ENCODE measurements at places on chromosomes 5 and 9.

- peak; percentile 35 for DNase-seq
Observed at GRCh38 chr9:122158202-122158601, 1.4 kb downstream of the NDUFA8 start.

DNA sequence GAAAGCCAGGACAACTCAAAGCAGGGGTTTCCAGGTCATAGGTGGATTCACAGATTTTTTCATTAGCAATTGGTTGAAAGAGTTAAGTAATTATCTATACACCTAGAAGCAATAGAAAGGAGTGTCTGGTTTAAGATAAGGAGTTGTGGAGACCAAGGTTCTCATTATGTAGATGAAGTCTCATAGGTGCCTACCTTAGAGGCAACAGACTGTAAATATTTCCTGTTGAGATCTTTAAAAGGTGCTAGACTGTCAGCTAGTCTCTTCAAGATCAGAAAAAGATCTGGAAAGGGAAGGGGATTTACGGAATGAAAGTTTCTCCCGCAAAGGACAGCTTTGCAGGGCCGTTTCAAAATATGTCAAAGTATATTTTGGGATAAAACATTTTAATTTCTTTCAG is 603.4 kb downstream of the PTPRD start:
- no peak for DNase-seq

- no peak for DNase-seq
Observed at GRCh38 chr5:136246122-136246521, 53.2 kb upstream of the SMIM32 start.

DNA sequence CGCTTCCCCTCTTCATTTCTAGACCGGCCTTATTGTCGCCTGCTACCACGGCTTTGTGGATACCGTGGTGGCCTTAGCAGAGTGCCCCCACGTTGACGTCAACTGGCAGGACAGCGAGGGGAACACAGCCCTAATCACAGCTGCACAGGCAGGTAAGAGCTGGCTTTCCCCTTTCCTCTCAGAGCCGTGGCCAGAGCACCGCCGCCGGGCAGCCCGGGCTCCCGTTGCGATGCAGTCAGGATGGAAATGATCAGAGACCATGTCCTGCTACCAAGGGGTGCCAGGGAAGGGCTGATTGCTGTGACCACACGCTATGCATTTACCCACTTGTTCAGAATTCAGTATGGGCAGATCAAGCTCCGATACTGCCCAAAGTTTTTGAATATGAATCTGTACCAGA is 54.4 kb downstream of the ANKRD33B start:
- DNase-seq: no peak

- DNase-seq: peak; percentile 89
Observed at GRCh38 chr5:77893225-77893860, 117.2 kb upstream of the TBCA start.

- DNase-seq: peak; percentile 75
Observed at GRCh38 chr9:70484232-70485130, 70.0 kb upstream of the KLF9 start.

DNA sequence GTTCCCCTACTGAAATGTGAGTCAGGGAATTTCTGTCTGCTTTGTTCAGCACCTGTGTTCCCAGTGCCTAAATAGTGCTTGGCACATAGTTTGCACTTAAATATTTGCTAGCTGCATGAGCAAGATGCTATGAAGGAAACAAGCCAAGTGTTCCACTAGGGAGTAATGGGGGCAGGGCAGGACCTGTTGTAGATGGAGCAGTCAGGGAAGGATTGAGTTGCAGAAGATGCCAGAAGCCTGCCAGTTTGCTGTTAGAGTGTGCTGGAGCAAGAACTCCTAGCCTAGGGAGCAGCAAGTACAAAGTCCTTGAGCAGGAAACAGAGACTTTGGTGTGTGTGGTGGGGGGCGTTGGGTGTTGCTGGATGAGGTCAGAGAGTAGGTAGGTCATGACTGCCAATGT is 87.5 kb downstream of the DAB2IP start:
- no peak for DNase-seq

DNA sequence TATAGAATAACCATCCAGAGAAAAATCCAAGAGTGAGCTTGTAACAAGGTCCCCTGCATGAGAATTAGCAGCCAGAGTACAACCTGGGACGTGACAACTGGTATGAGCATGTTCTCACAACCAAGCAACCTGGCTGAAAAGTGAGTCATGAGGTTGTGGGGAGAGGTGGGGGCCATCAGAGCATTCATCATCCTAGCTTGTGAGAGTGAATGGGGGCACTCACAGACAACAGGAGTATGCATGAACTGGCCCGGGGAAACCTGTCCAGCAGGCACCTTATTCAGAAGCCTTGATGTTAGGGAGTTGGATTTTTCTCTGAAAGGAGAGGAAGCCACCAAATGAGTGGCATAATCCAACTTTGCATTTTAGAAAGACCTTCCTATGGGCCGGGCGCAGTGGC is 113.0 kb downstream of the FRMD3 start:
- DNase-seq: no peak

GRCh38 chr5:76495870-76496269 is 92.8 kb downstream of the IQGAP2 start:
- peak; percentile 47 for DNase-seq
